ENCODE measurements at places on chromosomes 4 and X.

GRCh38 chrX:42070866-42071265 lies 147.5 kb upstream of the CASK start:
- DNase-seq, result no peak

GRCh38 chrX:69093960-69094871 lies 71.0 kb downstream of the PJA1 start:
- no peak for DNase-seq

- no peak for DNase-seq
Observed at GRCh38 chr4:51932261-51932660, 87.9 kb downstream of the LRRC66 start.

GRCh38 chr4:60463857-60464502 lies 736.1 kb upstream of the ADGRL3 start:
- no peak for DNase-seq

DNA sequence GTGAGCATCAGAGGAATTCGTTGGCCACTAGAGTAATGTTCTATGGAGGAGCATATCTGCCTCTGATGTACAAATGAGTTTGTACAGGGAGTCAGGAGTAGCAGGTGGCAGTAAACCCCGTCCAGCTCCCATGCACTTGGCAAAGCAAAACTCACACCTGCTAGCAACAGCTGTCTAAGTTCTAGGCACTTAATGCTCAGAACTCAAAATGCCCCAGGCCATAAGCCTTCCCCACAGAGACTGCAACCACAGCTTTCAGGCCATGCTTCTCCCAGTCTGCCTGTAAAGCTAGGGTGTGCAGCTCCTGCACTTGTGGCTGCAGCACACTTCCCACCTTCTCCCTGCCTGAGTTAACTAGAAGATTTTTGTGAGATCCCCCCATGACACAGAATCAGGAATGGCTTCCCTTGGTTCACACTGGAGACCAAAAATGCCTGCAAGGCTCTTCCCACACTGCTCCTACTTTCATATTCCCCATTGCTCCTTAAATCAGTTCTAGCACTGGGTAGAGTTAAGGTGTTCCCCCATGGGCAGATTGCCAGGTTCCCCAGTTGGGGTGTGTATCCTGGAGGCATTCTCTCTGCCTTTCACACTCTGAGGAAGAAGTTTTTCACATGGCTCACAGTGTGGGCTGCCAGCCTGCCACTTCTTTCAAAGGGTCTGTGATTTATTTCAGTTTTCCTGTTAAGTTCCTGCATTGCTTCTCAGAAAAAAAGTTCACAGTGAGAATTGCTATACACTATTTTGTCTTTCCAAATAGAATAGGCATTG lies 189.9 kb downstream of the STPG2 start:
- no peak for DNase-seq

- DNase-seq, result peak; percentile 86
Observed at GRCh38 chrX:46325312-46325877, 219.8 kb downstream of the ZNF674 start.

- DNase-seq, result no peak
Observed at GRCh38 chr4:59455751-59456150, 1744.4 kb upstream of the ADGRL3 start.

DNA sequence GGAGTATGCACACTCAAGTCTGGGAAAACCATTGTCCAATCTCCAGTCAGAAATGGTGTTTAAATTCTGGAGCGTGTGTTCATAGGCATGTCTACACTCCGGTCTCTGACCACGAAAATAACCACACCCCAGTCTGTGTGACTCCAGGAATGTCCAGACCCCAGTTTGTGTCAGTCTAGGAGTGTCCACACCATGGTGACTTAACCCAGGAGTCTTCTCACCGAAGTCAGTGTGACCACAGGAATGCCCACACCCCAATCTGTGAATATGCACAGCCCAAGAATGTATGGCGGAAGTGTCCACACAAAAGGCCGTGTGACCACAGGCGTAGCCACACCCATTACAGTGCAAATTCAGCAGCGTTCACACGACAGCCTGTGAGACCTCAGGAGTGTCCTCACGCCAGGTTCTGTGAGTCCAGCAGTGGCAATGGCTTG lies 11.4 kb downstream of the FTSJ1 start:
- no peak for DNase-seq

DNA sequence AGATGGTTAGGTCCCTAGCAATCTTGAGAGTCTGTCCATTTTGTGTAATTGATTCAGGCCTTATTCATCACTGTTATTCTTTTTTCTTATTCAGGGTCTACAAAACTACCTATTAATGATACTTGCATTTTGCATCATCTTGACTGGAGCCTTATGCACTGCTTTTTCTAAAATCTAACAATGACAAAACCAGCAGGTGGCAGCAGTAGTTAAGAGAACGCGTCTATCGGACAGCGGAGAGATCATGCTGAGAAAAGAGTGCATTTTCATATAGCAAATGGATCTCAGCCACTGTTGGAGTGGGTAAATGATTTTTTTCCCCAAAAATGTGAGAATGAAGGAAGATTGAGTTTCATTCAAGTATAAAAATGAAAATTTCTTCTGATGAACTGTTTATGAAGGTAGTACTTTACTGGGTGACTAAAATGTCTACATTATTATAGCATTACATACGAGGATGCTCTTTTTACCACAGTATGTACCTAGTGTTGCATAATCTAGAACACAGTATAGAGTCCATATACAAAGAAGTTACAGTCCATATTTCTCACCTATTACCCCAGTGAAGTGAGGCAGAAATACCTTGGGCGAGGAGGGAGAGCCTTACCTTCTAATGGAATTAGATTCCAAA lies 43.2 kb downstream of the TMEM144 start:
- no peak for DNase-seq

DNA sequence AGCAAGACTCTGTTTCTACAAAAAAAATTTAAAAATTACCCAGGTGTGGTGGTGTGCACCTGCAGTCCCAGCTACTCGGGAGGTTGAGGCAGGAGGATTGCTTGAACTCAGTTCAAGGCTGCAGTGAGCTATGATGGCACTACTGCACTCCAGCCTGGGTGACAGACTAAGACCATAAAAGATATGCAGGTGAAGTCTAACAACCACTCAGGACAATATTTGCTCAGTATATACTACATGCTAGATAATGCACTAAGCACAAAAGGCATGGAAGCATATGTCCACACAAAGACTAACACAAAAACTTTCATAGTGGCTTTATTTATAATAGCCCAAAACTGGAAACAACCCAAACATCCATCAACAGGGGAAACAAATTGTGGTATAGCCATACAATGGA lies 57.7 kb upstream of the TXK start:
- DNase-seq, result no peak

- no peak for DNase-seq
Observed at GRCh38 chr4:51918251-51918650, 75.3 kb downstream of the DCUN1D4 start.

DNA sequence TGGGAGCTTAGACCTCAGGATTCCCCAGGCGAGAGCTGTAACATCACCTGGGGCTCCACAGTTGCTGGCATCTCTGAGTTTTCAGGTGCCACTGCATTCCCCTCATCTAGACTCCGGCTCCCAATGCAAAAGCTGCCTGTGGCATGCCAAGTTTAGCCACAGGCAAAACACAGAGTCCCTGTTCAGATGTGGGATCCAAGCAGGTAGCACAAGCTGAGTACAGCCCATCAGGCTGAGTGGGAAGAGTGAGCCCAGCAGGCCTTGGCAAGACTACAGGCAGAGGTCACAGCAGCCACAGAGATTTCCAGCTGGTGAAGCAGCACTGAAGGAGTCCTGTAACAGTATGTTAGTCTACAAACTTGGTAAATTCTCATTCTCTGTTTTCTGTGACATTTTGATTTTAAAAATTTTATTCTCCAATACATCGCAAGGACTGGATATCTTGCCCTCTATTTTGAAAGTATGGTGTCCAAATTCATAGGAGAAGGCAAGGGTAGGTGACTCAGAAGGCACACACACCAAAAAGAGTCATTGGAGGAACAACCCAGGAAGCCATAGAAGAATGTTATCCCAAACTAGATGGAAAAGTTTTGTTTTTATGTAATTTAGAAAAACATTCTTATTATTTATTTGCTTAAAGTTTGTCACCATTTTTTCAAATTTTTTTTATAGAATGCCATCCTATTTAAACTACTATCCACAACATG lies 13.6 kb upstream of the CXCL2 start:
- no peak for DNase-seq

DNA sequence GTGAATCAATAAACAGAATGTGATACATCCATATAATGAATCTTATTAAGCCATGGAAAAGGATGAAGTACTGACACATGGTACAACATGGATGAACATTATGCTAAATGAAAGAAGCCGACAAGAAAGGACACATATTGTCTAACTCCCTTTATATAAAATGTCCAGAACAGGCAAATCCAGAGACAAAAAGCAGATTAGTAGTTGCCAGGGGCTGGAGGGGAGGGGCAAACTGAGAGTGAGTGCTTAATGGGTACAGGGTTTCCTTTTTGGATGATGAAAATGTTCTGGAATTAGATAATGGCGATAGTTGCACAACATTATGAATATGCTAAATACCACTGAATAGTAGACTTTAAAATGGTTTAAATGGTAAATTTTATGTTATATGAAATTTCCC lies 17.4 kb downstream of the ADGRG4 start:
- no peak for DNase-seq

GRCh38 chr4:55545641-55546505 lies 836 bp downstream of the CLOCK start:
- DNase-seq, result peak; percentile 88

DNA sequence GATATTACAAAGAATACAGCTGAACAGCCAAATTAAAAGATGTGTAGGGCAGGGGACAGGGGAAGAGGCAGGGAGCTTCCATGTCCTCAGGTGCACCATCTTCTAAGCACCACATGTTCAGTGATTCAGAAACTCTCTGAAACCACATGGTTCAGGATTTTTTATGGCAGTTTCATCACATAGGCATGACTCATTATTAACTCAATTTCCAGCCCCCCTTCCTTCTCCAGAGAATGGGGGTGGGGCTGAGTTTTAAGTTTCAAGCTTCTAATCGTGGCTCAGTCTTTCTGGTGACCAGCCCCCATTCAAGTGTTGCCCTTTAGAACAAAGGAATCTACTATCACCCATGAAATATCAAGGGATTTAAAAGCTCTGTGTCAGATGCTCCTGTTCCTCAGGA lies 317.8 kb upstream of the GALNT7 start:
- DNase-seq, result no peak

DNA sequence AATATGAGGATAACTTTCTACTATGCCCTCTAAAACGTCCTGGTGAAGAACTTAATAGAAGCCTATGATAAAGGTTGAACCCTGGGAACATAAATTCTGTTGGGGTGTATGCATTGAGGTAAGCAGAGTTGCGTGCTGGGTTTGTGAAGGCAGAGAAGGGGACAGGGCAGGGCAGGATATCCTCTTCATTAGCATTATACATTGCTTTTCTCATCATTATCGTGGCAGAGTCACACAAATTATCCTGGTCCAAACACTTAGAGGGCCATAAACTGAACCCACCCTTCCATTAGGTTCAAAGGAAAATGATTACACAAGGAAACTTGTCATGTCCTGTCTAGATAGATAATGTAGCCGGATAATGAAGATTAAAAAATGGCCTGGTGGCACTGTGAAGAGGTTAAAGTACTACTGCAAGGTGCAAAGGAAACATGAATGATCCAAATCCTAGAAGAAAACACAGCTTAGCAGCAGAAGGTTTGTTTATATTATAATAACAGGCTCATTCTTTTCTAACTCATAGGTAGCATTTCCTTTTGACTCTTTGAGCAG lies 189.1 kb downstream of the SPCS3 start:
- no peak for DNase-seq

DNA sequence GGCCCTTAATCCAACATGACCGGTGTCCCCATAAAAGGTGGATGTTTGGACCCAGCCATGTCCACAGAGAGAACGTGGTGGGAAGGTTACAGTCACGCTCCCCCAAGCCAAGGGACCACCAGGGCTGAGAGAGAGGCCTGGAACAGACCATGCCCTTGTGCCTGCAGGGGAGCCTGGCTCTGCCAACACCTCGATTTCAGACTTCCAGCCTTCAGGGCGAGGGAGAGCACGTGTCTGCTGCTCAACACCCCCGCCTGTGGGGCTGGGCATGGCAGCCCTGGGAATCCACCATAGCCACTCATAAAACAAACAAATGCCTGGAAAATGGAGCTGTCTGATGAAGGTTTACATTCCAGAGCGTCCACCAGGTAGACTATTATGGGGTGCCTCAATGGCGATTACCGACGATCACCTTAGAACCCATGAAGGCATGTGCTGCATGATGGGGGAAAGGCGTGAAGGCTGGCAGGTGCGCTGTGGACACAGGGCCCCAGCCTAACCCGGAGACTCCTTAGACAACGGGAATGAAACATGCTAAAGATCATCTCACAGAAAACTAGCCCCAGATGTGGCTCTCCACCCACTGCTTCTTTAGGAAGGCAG lies 42.3 kb upstream of the HMX1 start:
- peak; percentile 44 for DNase-seq

DNA sequence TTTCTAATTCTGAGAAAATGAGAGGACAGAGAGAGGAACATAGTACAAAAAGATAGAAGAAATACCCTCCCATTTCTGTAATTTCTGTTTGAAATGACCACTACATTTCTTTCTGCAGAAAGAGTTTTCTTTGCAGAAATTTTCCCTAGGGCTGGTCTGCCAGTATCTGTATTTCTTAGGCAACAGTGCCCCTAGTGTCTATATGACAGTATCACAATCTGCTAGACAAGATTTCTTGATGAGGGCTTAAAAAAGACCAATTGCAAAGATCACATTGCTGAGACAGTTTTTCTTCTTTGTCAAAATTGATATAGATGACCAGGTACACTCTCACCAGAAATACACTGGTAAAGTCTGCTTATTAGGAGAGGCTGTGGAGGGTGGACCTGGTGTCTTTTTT lies 81.0 kb upstream of the ZDHHC15 start:
- DNase-seq, result no peak

- DNase-seq, result peak; percentile 61
Observed at GRCh38 chr4:785332-786073, 40.4 kb downstream of the CPLX1 start.

DNA sequence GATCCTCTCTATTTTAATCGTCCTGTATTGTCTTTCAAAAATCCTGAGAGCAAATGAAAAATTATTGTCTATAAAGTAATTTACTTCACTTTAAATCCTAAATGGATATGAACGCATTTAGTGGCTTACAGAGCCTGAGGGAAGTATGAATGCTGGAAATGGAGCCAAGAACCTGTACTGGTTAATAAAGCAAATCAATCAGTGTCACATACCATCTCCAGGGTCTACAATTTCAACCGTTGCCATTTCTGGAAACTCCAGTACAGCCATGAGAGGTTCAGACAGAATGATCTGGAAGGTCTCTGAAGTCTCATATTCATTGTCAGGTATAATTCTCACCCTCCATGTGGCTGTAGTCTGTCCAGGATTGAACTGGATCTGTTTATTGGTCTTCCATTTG lies 76.6 kb downstream of the FREM3 start:
- no peak for DNase-seq

- no peak for DNase-seq
Observed at GRCh38 chr4:55546506-55546755, 278 bp downstream of the CLOCK start.

DNA sequence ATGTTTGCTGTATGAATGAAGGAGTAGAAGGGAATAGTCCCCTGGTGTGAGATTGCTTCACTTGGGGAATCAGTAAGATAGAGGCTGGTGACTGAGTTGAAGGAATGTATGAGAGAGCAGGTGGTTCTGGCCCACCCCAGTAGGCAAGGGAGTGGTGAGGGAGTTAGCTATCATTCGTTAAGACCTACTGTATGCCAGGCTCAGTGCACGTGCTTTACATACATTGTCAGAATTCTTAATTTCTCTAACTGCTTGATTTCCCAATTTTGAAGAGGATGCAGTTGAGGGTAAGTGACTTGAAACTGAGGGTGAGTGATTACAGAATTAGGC lies 700 bp downstream of the VMA21 start:
- no peak for DNase-seq
